ENCODE measurements at places on chromosomes 13 and 19. TPM values are rescaled to one million over a fixed set of nuclear protein-coding genes. Genes with fewer than 3 reads are reported as not detected.

GRCh38 chr13:31733647-31734046, 5.7 kb upstream of the RXFP2 start:
- H3K27me3 ChIP-seq = peaks cover 6% of the 10 kb centered on the region
- H3K4me3 ChIP-seq = no peak overlapping the region

TNFSF13B gene
- 5.2 TPM for total RNA-seq

- no peak overlapping the region for H3K27ac ChIP-seq
- H3K4me1 ChIP-seq = no peaks in the 10 kb centered on the region
- DNase-seq = no peak
- H3K27me3 ChIP-seq = no peaks in the 10 kb centered on the region
- H3K4me3 ChIP-seq = no peak overlapping the region
- no peaks in the 10 kb centered on the region for H3K36me3 ChIP-seq
These were observed 96.8 kb upstream of the CSNK1A1L start for GRCh38 chr13:37202264-37202663.

IRGC gene
- not detected for total RNA-seq

DNA sequence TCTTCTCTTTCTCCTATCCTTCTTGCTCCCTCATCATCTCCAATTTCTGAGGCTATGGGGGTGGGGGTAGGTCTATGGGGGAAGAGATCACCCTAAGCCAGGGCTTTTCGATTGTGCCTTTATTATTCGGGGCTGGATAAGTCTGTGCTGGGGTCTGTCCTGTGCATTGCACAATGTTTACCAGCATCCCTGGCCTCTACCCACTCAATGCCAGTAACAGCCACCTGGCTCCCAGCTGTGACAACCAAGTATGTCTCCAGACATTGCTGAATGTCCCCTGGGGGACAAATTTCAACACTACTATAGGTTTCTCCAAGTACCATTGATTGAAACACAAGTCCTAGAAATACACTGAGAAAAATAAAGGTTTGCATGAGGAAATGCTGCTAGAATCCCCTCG, 13.2 kb downstream of the CBY2 start:
- H3K4me3 ChIP-seq = no peak overlapping the region
- H3K27ac ChIP-seq = no peak overlapping the region
- no peaks in the 10 kb centered on the region for H3K4me1 ChIP-seq
- no peak for DNase-seq

- H3K27ac ChIP-seq = peak overlapping the region; percentile 40
- peak overlapping the region; percentile 17 for H3K4me3 ChIP-seq
- DNase-seq = peak; percentile 46
- peaks cover 7% of the 10 kb centered on the region for H3K36me3 ChIP-seq
- H3K27me3 ChIP-seq = peaks cover 9% of the 10 kb centered on the region
- H3K4me1 ChIP-seq = peaks cover 41% of the 10 kb centered on the region
These were observed 2.9 kb upstream of the PTOV1 start for GRCh38 chr19:49847731-49848696.

- no peak for DNase-seq
- no peaks in the 10 kb centered on the region for H3K4me1 ChIP-seq
- H3K27me3 ChIP-seq = no peaks in the 10 kb centered on the region
These were observed 13.1 kb upstream of the WTIP start for GRCh38 chr19:34468409-34468808.

- no peak overlapping the region for H3K27ac ChIP-seq
- H3K36me3 ChIP-seq = peaks cover 3% of the 10 kb centered on the region
- peaks cover 40% of the 10 kb centered on the region for H3K4me1 ChIP-seq
These were observed 4.1 kb upstream of the PNKP start for GRCh38 chr19:49871349-49871985.

FGF9 gene
- 0.21 TPM for total RNA-seq

ZNF540 gene
- 1.4 TPM for total RNA-seq

GNA15 gene
- total RNA-seq = 24.5 TPM

GRCh38 chr19:40383668-40384248, 6.2 kb downstream of the HIPK4 start:
- no peak for DNase-seq
- peaks cover 2% of the 10 kb centered on the region for H3K27me3 ChIP-seq
- no peak overlapping the region for H3K4me3 ChIP-seq

DNA sequence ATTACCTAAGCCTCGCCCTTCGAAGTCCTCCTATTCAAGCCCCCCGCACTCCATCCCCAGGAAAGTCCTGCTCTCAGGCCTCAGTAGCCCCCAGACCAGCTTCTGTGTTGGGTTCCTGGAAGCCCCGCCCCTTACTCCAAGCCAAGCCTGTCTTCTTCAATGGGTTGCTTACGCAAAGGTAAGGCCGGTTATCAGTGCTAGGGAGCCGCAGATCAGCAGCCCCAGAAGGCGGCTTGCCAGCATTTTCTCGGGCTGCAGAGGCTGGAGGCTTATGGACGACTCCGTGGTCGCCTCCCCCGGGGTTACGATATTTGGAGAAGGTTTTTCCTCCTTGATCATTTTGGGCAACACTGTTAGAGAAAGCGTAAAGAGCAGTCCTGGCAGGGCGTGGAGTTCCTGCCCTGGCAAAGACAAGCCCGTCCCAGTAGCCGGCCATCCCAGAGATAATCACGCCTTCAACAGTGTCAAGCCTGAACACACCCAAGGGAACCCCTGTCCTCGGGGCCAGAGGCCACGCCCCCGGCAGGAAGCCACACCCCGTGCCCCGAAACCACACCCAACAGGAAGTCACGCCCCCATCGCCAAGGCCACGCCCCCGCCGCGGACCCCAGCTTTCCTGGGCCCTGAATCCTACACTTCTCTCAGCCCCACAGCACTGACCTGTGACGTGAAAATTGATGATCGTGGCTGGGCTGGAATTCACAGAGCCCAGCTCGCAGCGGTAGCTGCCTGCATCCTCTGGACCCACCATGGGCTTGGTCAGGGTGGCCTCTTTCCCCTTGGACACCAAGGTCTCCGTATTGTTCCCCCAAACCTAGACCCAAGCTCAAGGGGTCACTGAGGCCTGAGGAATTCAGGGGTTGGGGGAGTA, 954 bp upstream of the RASIP1 start:
- DNase-seq = peak; percentile 54
- H3K4me3 ChIP-seq = no peak overlapping the region
- no peaks in the 10 kb centered on the region for H3K36me3 ChIP-seq
- H3K4me1 ChIP-seq = peaks cover 34% of the 10 kb centered on the region
- H3K27ac ChIP-seq = no peak overlapping the region
